Fibroblast of skin of back (primary cell): ENCODE measurements at places on chromosomes 16 and 17.

GRCh38 chr16:81945665-81946064 lies 65.6 kb downstream of the SDR42E1 start:
- DNase-seq: peak; percentile 78

DNA sequence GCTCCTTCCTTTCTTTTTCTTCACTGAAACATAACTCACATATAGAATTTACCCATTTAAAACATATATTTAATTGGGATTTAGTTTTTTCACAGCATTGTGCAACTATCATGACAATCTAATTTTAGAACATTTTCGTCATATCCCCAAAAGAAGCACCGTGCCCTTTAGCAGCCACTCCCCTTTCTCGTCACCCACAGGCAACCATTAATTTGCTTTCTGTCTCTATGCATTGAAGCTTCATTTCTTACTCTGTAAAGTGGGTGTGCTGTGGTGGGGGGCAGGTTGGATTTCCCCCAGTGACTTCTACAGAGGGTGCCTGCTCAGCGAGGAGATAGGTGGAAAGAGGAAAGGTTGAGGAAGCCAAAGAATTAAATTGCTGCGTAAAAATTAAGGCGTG lies 35.8 kb downstream of the MRC2 start:
- DNase-seq: no peak

- DNase-seq: no peak
Observed at GRCh38 chr17:78237401-78238012, 6.1 kb downstream of the TMEM235 start.

DNA sequence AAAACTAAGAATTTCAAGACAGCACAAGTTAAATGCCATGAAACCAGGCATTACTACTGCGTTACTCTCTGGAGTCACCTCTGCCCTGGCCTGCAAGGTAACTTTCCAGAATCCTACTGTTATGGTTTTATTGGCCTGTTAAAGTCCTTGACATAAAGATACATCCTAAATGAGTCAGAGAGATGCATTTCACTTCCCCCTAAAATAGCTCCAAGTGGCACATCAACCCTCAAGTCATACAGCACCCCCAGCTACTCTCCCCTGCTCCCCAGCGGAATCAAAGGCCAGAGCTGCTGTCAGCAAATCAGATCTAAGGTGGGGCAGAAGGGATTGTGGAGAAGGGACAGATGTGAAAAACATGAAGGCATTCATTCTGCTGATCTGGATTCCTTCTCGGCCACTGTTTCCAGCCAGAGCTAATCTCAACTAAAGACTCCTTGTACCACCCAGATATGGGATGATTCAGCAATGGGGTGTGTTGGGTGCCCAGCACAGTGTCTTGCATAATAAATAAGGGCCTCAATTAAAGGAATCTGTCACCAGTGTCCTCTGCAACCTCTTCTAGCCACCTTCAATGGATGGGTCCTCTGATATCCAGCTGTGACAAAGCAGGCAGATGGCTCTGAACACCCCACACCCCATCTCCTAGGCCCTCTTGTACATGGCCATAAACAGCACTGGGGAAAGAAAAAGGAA lies 8.5 kb upstream of the CCL1 start:
- DNase-seq: no peak

DNA sequence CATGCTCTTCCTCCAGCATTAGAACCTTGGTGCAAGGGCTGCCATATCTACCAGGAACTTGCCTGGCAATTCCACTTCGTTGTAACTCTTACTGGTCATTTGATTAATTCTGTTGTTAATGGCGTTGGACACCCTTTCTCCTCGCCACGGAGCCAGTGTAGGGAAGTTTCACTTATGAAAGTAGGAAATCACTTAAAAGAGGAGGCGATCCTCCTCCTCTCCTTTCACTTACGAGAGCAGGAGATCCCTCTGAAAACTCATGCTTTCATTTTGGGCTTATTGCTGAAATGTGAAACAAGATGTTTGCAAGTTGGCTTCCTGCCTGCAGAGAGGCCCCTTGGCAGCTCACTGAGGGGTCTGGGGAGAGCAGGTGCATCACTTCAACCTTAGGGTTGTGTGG lies 226.0 kb downstream of the SNX29 start:
- no peak for DNase-seq

DNA sequence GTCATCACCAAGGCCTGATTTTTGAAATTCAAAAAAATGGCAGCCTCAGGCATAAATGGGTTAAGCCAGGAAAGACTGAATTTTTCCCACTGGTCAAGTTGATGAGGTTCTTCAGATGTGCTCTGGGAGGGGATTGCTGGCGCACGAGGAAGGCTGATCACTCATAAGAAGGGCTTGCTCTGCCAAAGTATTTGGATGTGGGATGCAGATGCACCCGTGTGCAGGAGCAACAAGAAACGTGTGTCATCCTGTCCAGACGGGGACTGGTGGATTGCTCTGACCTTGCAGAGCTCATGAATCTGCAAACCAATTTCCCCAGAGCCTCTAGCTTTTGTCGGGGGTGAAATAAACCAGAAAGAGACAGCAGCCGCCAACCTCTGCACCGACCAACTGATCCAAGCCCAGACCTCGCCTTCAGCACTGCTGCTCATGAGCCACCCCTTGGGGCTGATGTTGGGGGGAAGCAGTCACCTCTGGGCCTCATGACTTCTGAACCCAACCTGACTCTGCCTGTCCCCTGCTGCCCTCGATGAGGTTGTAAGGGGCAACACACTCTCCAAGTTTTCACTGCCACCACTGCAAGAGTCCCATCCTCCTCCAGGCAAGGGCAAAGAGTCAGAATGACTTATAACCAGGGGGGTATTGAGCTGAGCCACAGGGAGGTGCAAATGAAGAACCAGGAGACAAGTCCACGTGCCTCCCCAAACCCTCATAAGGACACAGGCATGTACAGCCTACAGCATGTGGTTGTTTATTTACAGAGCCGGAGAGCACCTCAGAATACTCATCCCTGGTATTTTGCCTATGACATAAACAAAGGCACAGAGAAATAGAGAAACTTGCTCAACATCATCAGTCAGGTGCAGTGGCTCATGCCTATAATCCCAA lies 452.0 kb downstream of the SOX9 start:
- no peak for DNase-seq

GRCh38 chr16:85176541-85177447 lies 64.5 kb upstream of the CIBAR2 start:
- DNase-seq: no peak

- DNase-seq: no peak
Observed at GRCh38 chr17:49121696-49122292, 10.8 kb upstream of the B4GALNT2 start.

DNA sequence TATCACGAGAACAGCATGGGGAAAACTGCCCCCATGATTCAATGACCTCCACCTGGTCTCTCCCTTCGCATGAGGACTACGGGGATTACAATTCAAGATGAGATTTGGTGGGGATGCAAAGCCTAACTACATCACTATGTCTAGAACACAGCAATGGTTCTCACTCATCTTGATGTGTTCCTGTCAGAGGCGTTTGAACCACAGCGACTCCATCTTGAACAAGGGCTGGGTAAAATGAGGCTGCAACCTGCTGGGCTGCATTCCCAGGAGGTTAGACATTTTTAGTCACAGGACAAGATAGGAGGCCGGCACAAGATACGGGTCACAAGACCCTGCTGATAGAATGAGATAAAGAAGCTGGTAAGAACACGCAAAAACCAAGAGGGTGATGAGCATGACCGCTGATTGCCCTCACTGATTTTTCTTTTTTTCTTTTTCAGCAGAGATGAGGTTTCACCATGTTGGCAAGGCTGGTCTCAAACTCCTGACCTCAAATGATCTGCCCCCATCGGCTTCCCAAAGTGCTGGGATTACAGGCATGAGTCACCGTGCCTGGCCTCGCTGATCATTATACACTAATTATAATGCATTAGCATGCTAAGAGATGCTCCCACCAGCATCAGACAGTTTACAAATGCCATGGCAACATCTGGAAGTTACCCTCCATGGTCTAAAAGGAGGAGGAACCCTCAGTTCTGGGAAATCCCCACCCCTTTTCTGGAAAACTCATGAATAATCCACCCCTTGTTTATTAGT lies 3.0 kb upstream of the PPY start:
- no peak for DNase-seq

GRCh38 chr17:7081341-7082062 lies 1.5 kb upstream of the CLEC10A start:
- DNase-seq: no peak

- no peak for DNase-seq
Observed at GRCh38 chr17:67076290-67076689, 31.9 kb downstream of the CACNG1 start.

- peak; percentile 46 for DNase-seq
Observed at GRCh38 chr17:17713839-17714238, 32.6 kb downstream of the RAI1 start.

DNA sequence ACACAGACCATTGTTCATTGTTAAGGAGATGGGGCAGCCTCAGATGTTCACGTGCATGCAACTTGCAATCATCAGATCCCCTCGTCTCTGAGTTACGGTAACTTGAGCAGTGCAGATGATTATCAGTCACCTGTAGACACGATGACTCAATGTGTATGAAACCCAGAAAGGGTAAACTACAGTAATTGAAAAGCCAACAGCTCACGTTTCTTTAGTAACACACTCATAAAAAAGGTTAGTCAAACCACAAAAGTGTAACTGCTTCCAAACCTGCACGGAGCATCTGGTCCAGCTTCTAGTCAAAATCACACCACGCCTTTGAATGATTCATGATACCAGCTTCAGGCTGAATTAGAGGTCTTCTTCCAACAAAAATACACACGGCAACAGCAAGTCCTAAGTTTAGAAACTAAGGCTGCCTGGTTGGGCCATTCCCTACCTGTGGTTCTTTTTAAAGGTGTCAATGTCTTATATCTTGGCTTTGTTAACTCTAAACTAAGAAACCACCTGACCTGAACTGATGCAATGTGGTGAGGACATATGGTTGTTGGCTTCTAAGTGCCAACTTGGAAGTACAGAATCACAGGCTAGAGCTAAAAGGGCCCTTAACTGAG lies 32.3 kb downstream of the GRB7 start:
- DNase-seq: no peak
